ENCODE measurements at places on chromosomes 11 and 22.

DNA sequence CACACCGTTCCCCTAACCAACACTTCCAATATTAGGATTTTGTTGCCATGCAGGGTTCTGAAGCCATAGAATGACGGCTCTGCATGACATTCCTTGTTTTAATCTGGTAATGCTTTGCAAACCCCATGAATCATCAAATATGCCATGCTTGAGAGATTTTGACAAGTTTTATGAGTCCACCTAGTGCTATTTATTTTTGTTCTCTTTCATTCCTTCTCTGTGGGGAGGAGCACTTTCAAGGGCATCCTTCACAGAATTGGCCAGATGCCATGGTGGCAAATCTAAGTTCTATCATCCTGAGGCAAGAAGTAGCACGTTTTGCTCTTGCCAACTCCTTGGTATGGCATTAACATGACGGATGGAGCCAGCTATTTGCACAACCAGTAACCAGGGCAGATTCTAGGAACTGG lies 268.4 kb downstream of the FAM76B start:
- DNase-seq = no peak

DNA sequence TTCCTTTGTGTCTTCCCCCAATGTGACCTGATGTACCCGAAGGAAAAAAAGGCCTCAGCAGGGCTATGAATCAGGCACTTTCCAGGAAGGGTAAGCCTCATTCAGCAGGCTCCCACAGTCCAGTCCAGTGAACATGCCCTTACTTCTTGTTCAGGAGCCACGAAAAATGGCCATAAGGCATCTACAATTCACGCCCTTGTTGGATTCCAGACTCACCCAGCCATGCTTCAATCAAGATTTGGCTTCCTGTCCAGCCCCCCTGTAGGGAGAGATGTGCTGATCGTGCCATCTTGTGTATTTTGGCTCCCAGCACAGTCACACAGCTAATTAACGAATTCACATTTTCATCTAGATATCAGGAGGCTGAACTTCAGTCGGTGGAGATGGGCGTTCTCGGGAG lies 9.9 kb upstream of the KCNJ5 start:
- no peak for DNase-seq

GRCh38 chr11:131253142-131253655 lies 117.2 kb upstream of the NTM start:
- no peak for DNase-seq

DNA sequence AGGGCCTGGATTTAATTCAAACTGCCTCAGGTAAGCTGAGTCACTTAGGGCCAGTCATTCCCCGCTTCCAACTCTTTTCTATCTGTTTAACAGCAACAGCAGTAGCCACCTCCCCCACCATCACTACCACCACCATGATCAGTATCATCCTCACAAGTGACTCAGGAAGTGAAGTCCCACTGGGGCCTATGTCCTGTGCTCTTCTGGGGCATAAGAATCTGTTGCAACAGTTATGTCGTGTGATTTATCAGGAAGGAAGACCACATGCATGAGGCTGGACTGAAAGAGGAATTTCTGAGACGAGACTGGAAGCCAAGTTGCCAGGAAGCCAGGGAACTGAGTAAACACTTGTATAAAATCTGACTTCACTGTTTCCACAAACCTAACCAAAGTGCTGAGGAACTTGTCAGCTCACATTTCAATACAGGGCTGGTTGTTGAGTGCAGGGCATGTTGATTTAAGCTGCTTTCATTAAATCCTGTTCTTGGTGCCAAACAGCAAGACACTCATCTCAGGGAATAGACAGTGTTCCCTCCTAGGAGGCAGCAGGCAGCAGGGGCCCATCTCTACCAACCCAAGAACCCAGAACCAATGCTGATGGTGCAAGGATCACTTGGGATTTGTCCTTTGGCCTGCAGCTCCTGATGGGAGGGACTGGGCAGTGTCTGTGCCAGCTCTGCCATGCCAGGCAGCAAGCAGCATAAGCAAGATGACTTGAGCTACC lies 226.7 kb upstream of the NARS2 start:
- no peak for DNase-seq

DNA sequence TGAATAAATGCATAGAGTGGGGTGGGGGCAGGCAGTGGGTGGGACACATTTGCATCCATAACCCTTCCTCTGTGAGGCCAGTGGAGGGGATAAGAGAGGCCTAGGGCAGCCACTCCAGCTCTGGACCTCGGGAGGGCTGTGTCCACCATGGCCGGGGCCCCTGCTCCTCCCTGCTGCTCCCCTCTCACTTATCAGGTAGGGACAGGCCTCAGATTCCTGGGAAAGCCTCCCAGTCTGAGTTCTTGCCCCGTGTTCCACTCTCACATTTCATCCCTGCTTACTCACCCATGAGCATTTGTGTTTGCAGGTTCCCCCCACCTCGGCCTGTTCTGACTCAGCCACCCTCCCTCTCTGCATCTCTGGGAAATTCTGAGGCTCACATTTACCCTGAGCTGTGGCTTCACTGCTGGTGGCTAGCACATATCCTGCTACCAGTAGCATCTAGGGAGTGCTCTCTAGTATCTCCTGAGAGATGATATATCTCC lies 128.7 kb upstream of the TOP3B start:
- DNase-seq = no peak
